ENCODE measurements at places on chromosomes 5 and 9.

DNA sequence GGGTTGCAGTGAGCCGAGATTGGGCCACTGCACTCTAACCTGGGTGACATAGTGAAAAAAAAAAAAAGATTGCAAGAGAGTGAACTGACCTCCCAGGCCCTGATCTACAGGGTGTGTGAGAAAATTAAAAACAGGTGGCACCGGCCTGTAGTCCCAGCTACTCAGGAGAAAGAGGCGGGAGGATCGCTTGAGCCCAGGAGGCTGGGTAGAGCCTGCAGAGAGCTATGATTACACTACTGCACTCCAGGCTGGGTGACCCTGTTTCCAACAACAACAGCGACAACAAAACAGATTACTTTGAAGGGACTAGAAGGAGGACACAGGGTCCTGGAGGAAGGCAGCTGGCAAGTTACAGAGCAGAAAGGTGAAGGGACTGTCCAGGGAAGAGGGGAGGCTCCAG is 42.2 kb upstream of the FABP6 start:
- no peak for DNase-seq

DNA sequence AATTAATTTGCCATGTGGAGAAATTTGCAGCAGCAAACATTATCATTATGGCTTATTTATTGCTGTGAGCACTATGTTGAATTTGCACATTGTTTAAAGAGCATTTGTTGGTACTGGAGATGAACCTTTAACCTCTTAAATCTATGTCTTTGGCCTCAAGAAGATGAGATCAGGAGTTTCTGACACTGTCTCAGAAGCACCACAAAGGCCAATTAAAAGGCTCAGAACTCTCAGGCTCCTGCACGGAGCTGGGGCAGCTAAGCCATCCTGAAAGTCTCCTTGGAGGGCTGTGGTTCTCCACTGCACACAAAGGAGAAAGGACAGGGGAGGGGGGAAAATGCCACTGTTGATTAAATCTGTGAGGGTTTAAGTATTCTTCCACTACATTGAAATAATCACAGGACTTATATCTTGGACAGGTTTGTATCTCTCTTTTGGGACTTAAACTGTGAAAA is 33.1 kb downstream of the ZNF366 start:
- no peak for DNase-seq

GRCh38 chr5:133996683-133997252 is 8.0 kb downstream of the VDAC1 start:
- DNase-seq: no peak

DNA sequence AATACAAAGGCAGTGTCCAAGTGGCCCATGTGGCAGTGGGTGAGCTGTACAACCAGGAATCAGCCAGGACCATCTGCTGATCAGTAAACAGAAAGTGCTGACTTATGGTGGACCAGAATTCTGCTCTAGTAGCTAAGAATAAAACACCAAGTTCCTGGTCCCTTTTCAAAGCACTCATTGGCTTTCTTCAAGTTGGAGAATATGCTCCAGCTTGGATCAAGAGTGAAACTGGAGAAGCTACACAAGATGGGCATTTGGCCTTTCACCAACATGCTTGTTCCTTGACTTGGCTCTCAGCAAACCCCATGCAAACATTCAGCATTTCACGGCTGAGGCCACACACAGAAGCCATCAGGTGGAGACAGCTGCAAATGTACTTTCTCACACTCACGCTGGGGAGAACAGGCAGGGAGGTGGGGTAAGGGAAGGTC is 32.1 kb downstream of the MARCHF3 start:
- DNase-seq: no peak

DNA sequence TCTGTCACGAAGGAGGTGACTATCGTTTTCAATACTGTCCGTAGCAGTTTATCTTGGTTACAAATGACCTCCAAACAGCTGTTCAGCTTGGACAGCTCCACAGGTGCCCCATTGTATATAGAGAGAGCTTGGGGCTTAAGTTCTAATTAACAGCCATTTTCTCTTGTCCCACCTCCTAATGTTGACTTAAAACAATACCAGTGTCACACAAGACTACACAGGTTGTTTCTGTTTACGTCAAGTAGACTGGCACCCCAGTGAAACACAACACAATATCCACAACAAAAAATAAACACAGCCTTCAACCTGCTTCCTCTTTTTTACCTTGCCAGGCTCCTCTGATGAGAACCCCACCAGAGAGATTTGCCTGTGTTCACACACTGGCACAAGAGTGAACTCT is 39.8 kb upstream of the TLE1 start:
- DNase-seq: no peak

GRCh38 chr9:2963307-2963706 is 119.4 kb upstream of the PUM3 start:
- no peak for DNase-seq

DNA sequence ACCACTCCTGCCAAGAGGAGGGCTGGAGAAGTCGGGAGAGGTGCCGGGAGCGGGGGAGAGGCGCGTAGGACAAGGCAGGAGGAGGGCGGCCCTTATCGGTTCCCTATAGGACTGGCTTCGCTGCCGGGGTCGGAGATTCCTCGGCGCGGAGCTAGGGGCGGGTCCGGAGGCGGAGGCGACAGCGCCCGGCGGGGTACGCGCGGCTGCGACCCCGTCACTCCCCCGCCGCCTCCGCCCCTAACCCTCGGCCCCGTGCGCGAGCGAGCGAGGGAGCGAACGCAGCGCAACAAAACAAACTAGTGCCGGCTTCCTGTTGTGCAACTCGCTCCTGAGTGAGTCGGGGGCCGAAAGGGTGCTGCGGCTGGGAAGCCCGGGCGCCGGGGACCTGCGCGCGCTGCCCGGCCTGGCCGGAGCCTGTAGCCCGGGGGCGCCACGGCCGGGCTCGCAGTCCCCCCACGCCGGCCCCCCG is 2.0 kb downstream of the GLIS3 start:
- no peak for DNase-seq

DNA sequence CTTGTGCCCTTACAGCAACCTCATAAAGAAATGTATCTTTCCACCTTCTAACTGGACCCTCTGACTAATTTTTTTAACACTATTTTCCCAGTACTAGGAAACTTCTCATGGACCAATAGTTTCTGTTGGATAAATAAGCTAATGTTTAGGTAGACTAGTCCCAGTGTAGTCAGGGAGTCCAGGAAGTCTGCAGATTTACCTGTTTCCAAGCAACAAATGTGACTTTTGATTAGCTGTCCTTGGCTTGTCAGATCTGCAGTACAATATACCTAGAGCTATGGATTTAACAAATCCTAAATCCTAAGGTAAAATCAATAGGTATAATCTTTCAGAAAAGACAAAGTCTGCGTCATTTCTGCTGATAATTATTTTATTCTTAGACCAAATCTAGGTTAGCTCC is 55.7 kb downstream of the FAM174A start:
- no peak for DNase-seq

DNA sequence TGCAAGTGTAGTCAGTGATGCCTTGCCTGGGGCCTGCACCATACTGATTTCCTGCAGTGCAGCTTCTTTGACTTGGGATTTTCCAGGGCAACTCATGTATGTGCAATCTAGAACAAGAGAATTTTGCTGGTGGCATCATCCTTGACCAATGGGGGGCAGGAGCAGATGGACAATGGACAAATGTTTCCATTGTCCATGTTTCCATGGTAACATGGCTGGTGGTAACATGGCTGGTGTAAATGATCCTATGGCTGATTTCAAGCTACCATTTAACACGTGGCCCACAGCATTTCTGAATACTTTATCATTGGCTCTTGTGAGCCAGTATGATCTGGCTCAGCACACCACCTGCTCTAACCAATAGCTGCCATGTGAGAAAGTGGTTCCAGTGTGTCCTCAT is 130.1 kb upstream of the OSMR start:
- no peak for DNase-seq

GRCh38 chr5:150266871-150267291 is 22.7 kb downstream of the CAMK2A start:
- DNase-seq: no peak

Data from activated CD8-positive, alpha-beta memory T cell treated with anti-CD3 and anti-CD28 coated beads for 4 hours (primary cell).